Cerebellum (tissue), 4 donors: ENCODE measurements at places on chromosomes 2 and 18. TPM values are rescaled to one million over a fixed set of nuclear protein-coding genes. Genes with fewer than 3 reads are reported as not detected.

ANKRD36 gene
- total RNA-seq, result 274 TPM

CCDC121 gene
- 3.1 TPM for total RNA-seq

IGFBP5 gene
- 60.9 TPM for total RNA-seq

RESP18 gene
- 1.1 TPM for total RNA-seq

RMDN2 gene
- 14.3 TPM for total RNA-seq

CFC1 gene
- total RNA-seq, result 1.3 TPM

CYP26B1 gene
- total RNA-seq, result 47.5 TPM

IL1A gene
- 0.09 TPM for total RNA-seq

NLRC4 gene
- total RNA-seq, result 0.36 TPM

ATP6V1B1 gene
- total RNA-seq, result not detected

CXCR4 gene
- total RNA-seq, result 110 TPM

GKN2 gene
- not detected for total RNA-seq

VAMP5 gene
- total RNA-seq, result 6.7 TPM

CD207 gene
- not detected for total RNA-seq

SKOR2 gene
- total RNA-seq, result 19.9 TPM

HRH4 gene
- 0.18 TPM for total RNA-seq

MOCOS gene
- 0.09 TPM for total RNA-seq

KCNG2 gene
- 2.1 TPM for total RNA-seq

HOXD4 gene
- not detected for total RNA-seq

FAM228A gene
- total RNA-seq, result 3.5 TPM

KLHL41 gene
- 2.6 TPM for total RNA-seq

UGT1A10 gene
- total RNA-seq, result not detected

MEP1B gene
- 0.54 TPM for total RNA-seq

TBC1D8 gene
- 12.8 TPM for total RNA-seq

INHA gene
- 0.54 TPM for total RNA-seq

IL1RN gene
- total RNA-seq, result not detected

CHRNG gene
- not detected for total RNA-seq

CDH2 gene
- total RNA-seq, result 134 TPM

CNNM4 gene
- total RNA-seq, result 8.1 TPM

SCYGR4 gene
- not detected for total RNA-seq

GPR45 gene
- 1.5 TPM for total RNA-seq

SIX3 gene
- not detected for total RNA-seq

SOCS6 gene
- 34.0 TPM for total RNA-seq
